ENCODE measurements at places on chromosomes 2 and 18. TPM values are rescaled to one million over a fixed set of nuclear protein-coding genes. Genes with fewer than 3 reads are reported as not detected.
A peak's percentile ranks its signal among the peaks of the same experiment; 100 is the strongest.

The TMEM37 gene
- not detected for polyA plus RNA-seq

The GKN2 gene
- polyA plus RNA-seq: not detected

The REG3G gene
- not detected for polyA plus RNA-seq

The SCN9A gene
- polyA plus RNA-seq: 0.24 TPM

The ZNF892 gene
- polyA plus RNA-seq: 0.23 TPM

The SF3B1 gene
- polyA plus RNA-seq: 105 TPM

The KCNG2 gene
- polyA plus RNA-seq: not detected

The NAT8 gene
- not detected for polyA plus RNA-seq

The SCYGR2 gene
- not detected for polyA plus RNA-seq

The HOXD12 gene
- polyA plus RNA-seq: not detected

The FBXO11 gene
- polyA plus RNA-seq: 51.3 TPM

The LINC00305 gene
- polyA plus RNA-seq: not detected

GRCh38 chr2:71125506-71126294 lies 4.3 kb downstream of the MCEE start:
- no peak for DNase-seq

DNA sequence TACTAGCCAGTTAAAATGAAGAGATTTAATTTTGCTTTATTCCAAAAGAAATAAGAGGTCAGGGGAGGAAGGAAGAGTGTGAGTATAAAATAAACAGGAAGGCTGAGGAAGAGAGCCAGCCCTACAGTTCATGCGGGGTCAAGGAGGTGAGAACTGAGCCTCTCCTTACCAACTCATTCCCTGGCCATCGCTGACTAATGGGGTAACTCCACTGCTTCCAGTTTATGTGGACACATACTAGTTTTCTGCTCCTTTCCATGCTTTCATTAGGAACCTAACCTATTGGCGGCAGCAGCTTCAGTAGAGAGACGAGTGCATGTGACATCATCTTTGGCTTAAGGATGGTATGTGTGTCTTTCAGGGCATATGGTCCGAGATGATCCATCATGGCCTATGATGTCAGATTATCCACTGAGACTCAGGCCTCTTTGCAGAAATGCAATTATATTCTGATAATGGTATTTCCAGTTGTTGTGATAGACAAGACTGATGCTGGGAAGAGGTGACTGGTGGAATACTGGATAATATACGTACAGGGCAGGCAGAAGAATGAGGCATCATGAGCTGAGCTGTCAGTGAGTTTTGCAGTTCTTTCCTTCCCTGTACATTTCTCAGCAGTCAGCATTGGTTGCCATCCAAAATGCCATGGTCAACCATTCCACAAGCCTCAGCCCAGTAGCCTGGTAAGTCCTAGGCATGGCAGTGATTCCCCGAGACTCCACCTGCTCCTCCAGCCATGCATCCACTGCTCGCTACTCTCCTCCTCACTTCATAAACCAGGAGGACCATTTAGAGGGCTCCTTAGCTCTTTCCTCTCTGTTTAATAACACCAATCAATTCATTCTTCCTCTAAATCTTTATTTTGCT lies 184.6 kb upstream of the OSR1 start:
- DNase-seq: no peak

DNA sequence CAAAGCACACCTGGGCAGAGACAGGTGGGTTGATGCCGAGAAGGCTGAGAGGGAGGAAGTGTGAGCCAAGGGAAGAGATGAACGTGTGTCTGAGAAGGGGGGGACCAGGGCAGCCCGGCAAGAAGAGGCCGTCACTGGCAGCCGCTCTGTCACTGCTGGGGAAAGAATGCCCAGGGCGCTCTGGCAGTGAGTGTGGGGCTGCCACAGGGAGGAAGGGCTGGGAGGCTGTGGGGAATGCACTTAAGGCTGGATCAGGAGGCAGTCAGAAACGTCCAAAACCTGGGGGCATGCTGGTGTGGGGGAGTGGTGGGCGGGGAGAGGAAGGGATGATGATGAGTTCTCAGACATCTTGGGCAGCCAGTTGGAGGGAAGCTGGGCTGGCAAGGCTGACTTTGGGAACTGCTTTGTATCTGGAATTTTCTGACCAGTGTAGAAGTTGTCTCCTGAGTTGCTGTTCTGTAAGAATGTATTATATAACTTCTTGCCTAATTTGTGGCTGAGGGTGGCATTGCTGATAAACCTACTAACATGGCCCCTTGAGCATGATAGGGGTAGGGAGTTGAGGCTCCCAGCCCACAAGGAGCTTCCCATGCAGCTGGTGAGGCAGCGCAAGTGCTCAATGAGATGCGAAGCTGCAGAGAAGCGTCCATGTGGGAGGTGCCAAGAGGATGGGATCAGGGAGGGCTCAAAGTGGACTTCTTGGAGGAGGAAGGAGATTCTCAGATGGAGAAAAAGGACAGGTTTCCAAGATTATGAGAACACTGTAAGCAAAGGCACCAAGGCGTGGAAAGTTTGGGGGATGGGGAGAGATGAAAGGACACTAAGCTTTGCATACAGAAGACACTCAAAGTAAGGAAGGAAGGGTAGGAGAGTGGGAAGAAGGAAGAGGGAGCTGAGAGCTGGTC lies 185.1 kb upstream of the HAAO start:
- DNase-seq: no peak

DNA sequence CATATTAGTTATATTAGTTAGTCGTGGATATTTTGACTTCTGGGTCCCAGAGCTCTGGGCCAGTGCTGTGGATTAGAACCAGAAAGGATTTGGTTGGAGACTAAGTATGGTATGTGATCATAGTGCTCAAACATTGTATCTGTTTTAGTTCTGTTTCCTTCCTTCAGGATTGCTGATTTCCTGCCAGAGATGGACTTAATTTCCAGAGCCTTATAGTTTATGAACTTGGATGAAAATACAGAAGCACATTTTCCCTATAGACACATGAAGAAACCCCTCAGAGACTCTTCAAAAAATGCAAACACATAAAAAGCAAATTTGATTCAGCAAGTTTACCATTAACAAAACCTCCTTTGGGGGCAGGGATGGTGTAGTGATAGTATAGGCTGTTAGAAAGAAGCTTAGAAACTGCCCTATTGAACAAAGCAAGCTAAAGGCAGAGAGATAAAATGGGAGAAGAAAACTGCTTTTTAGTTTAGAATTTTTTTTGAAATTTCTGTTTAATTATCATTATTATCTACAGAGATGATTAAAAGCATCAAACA lies 88.7 kb upstream of the EFEMP1 start:
- DNase-seq: no peak

- DNase-seq: peak; percentile 70
Observed at GRCh38 chr18:9753846-9754245, 45.7 kb downstream of the RAB31 start.

GRCh38 chr2:69945441-69945840 lies 16.0 kb downstream of the ASPRV1 start:
- peak; percentile 90 for DNase-seq

GRCh38 chr2:241267249-241268067 lies 48.0 kb downstream of the HDLBP start:
- no peak for DNase-seq

GRCh38 chr18:59072727-59073421 lies 66.8 kb upstream of the SEC11C start:
- no peak for DNase-seq

GRCh38 chr18:8688816-8689215 lies 16.5 kb upstream of the MTCL1 start:
- DNase-seq: no peak

GRCh38 chr18:47283476-47283875 lies 32.0 kb upstream of the SKOR2 start:
- DNase-seq: no peak

DNA sequence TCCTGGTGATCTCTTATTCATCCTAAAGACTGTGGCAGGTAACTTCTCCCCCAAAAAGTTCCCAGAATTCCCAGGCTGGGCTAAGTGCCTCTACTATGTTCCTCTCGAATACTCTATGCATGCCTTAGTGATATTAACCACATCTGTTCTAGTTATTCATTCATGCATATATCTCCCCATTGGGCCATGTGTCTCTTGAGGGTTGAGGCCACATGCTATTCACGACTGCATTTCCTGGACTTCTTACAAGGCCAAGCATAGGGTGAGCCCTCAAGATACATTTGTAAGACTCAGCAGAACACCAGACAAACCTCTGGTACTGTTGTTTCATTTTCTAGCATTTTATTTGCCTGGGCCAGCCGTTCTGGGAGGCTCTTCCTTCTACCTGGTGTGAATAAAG lies 117.0 kb downstream of the EN1 start:
- no peak for DNase-seq

DNA sequence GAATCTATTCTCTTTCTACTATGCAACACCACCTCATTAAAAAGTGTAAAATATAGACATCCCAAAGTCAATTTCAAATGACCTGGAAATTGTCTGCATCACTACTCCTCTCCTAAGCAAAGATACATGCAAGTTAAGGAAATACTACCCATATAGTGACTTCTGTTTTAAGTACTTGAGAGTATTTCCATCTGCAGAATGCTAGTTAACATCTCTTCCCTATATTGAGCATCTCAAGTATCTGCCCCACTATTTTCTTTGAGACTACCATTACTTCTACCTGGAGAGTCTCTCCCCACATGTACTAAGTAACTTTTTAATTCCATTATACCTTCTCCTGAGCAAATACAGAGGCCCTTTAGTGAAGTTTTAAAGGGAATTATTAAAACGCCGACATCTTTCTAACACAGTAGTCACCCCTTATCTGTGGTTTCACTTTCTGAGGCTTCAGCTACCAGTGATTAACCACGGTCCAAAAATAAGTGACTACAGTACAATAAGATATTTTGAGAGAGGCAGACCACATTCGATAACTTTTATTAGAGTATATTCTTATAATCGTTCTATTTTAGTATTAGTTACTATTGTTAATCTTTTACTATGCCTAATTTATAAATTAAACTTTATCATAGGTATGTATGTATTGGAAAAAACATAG lies 21.8 kb downstream of the CWC22 start:
- no peak for DNase-seq

- DNase-seq: no peak
Observed at GRCh38 chr2:49798570-49798969, 644.3 kb upstream of the FSHR start.

GRCh38 chr2:101974663-101975062 lies 17.1 kb upstream of the IL1R2 start:
- no peak for DNase-seq

DNA sequence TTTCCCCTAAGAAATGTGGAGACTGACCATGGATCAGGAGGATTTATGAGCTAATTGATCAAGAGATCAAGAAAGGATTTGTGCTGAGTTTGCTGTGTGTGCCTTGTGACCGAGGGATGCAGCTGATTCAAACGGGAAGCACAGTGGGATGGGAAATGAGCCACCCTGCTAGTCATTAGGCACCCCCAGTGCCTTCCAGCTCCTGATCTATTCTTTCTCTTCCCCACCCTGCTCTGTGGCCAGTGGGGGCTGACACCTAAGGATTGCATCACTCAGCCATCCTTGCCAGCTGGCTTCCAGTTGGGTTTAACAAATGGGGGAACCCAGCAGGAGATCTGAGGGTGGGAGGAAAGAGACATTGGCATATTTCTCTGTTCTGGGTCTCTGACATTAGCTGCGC lies 132.2 kb upstream of the CXCR4 start:
- DNase-seq: peak; percentile 15

All from CD14-positive monocyte (primary cell).